ENCODE measurements at places on chromosomes 4 and X. TPM values are rescaled to one million over a fixed set of nuclear protein-coding genes. Genes with fewer than 3 reads are reported as not detected.

Gene UGT2B11
- total RNA-seq = not detected

Gene HS3ST1
- 0.56 TPM for total RNA-seq

Gene TNIP3
- total RNA-seq = 0.94 TPM

Gene KLHL8
- total RNA-seq = 12.9 TPM

Gene SLC2A9
- total RNA-seq = 1.6 TPM

Gene PDGFRA
- total RNA-seq = 12.0 TPM

Gene TLL1
- total RNA-seq = 7.4 TPM

Gene CCSER1
- total RNA-seq = 4.4 TPM

Gene PCDH18
- 1.2 TPM for total RNA-seq

Gene GRIA3
- 0.28 TPM for total RNA-seq

Gene UGT2B17
- not detected for total RNA-seq

Gene DDIT4L
- total RNA-seq = 5.4 TPM

Gene ATP6AP1
- total RNA-seq = 62.0 TPM

Gene FANCB
- total RNA-seq = 4.0 TPM

Gene TRPC3
- total RNA-seq = under 0.01 TPM

Gene TEX11
- total RNA-seq = not detected

Gene TMEM35A
- 1.8 TPM for total RNA-seq

Gene SLC6A14
- not detected for total RNA-seq

Gene ZNF330
- 34.0 TPM for total RNA-seq

Gene IDH3G
- 54.2 TPM for total RNA-seq

Gene SLC34A2
- not detected for total RNA-seq

Gene NUP62CL
- total RNA-seq = not detected

Gene ZNF157
- total RNA-seq = not detected

Gene CETN2
- total RNA-seq = 26.0 TPM

Gene EGFL6
- total RNA-seq = not detected

Gene CSAG2
- not detected for total RNA-seq

Gene GLRA3
- total RNA-seq = not detected

Gene TRIM75
- not detected for total RNA-seq

Gene XG
- 0.09 TPM for total RNA-seq
